T-cell (primary cell): ENCODE measurements at places on chromosomes 6 and 20. TPM values are rescaled to one million over a fixed set of nuclear protein-coding genes. Genes with fewer than 3 reads are reported as not detected.

- DNase-seq, result no peak
- H3K27me3 ChIP-seq, result no peaks in the 10 kb centered on the region
These were observed 193.3 kb upstream of the CCN2 start for GRCh38 chr6:132144456-132144855.

The STMN3 gene
- 121 TPM for total RNA-seq

GRCh38 chr6:156166093-156166492, 611.1 kb upstream of the ARID1B start:
- H3K36me3 ChIP-seq, result no peaks in the 10 kb centered on the region
- no peak overlapping the region for H3K27ac ChIP-seq

The SEMG2 gene
- total RNA-seq, result not detected

GRCh38 chr6:44650495-44650894, 263.0 kb downstream of the CDC5L start:
- H3K36me3 ChIP-seq, result no peaks in the 10 kb centered on the region
- H3K27me3 ChIP-seq, result peaks cover 13% of the 10 kb centered on the region
- H3K4me1 ChIP-seq, result peaks cover 4% of the 10 kb centered on the region
- DNase-seq, result no peak
- H3K27ac ChIP-seq, result no peak overlapping the region

- DNase-seq, result peak; percentile 15
- H3K27me3 ChIP-seq, result peaks cover 3% of the 10 kb centered on the region
- H3K36me3 ChIP-seq, result no peaks in the 10 kb centered on the region
These were observed 76.4 kb upstream of the RNF24 start for GRCh38 chr20:4091490-4092479.

The TTLL9 gene
- not detected for total RNA-seq

- no peak for DNase-seq
- H3K27me3 ChIP-seq, result no peaks in the 10 kb centered on the region
- no peak overlapping the region for H3K4me3 ChIP-seq
- no peaks in the 10 kb centered on the region for H3K36me3 ChIP-seq
These were observed 1162.8 kb upstream of the CITED2 start for GRCh38 chr6:140537211-140537610.

DNA sequence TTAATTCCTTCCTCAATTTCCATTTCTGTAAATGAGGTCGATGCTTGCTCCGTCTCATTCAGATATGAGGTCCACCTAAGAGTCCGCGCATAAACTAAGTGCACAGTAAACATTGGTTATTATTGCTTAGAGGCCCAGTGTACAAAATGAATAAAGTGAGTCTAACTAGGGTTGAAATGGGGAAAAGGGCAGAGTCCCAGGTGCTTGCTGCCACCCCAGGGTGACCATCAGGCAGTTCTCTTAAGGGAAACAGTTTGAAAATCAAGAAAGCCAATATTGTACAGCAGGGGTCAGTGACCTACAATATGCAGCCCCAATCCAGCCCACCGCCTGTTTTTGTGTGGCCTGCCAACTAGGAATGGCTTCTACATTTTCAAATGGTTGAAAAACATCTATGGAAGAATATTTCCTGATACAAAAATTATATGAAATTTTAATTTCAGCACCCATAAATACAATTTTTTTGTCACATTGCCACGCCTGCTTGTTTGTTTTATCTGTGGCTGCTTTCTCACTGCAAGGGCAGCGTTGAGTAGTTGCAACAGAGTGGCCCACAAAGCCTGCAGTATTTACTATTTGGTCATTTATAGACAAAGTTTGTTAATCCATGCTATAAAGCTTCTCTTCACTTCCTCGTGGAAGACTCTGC, 43.3 kb downstream of the SLC13A3 start:
- no peak overlapping the region for H3K4me3 ChIP-seq
- H3K27ac ChIP-seq, result no peak overlapping the region
- DNase-seq, result no peak
- H3K36me3 ChIP-seq, result no peaks in the 10 kb centered on the region
- H3K4me1 ChIP-seq, result no peaks in the 10 kb centered on the region

GRCh38 chr6:41724586-41725501, 10.6 kb downstream of the TFEB start:
- peaks cover 19% of the 10 kb centered on the region for H3K4me1 ChIP-seq
- no peak overlapping the region for H3K4me3 ChIP-seq
- H3K27me3 ChIP-seq, result no peaks in the 10 kb centered on the region
- no peak overlapping the region for H3K27ac ChIP-seq
- peaks cover 3% of the 10 kb centered on the region for H3K36me3 ChIP-seq

- no peak for DNase-seq
- H3K27me3 ChIP-seq, result no peaks in the 10 kb centered on the region
- H3K36me3 ChIP-seq, result no peaks in the 10 kb centered on the region
- no peak overlapping the region for H3K4me3 ChIP-seq
These were observed 378.7 kb upstream of the MAN1A1 start for GRCh38 chr6:119728220-119728750.

DNA sequence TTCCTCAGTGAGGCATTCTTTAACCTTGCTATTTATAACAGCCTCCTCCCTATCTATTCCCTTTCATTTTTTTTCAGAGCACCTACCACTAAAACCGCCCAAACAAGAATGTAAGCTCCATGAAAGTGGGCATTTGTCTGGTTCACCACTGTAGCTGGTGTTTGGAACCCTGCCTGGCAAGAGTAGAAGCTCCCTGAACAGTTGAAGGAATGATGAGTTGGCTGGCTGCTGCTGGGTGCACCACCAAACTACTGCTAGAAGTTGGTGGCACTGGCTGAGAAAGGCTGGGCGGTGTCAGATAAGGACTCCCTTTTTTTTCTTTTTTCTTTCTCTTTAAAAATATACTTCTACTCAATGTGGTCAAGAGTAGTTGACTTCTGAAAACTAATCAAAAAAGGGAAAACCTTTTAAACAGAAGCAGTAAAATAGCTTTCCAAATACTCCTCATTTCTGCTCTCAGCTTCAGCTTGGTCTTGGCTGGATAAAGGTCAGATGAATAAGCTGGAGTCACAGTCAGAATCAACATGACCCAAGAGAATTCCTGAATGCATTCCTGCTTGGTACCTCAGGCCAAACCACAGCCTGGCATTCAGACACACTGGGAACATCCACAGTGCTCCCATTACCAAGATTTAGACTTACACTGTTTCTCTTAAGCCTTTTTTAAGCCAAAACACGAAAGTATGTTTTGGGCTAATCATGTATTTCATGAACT, 38.0 kb downstream of the RTN4IP1 start:
- peaks cover 25% of the 10 kb centered on the region for H3K36me3 ChIP-seq
- H3K27me3 ChIP-seq, result no peaks in the 10 kb centered on the region
- H3K4me1 ChIP-seq, result no peaks in the 10 kb centered on the region
- DNase-seq, result no peak
- no peak overlapping the region for H3K4me3 ChIP-seq
- H3K27ac ChIP-seq, result no peak overlapping the region

The MLN gene
- not detected for total RNA-seq

DNA sequence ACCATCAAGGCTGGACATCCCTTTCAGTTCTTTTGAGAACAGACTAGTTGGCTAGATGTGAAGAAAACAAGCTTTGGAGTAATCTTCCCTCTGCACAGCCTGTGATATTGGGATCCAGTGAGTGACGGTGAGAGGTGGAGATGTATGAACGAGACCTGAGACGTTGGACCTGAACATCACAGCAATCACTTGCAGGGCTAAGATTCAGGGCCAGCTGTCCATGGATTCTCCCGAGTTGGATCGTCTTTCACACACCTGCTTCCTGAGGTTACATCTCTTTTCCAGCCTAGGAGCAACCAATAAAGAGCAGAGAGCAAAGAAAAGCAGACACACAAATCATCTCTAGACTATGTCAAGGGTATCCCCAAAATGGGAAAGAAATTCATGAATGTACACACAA, 30.0 kb upstream of the TMEM14A start:
- no peaks in the 10 kb centered on the region for H3K36me3 ChIP-seq
- H3K27me3 ChIP-seq, result peaks cover 8% of the 10 kb centered on the region
- H3K27ac ChIP-seq, result no peak overlapping the region
